Stimulated activated CD4-positive, alpha-beta T cell treated with anti-CD3 and anti-CD28 coated beads, Interleukin-4, amount 100 ng/mL, for 48 hours (primary cell): ENCODE measurements at places on chromosomes 11 and 22.

DNA sequence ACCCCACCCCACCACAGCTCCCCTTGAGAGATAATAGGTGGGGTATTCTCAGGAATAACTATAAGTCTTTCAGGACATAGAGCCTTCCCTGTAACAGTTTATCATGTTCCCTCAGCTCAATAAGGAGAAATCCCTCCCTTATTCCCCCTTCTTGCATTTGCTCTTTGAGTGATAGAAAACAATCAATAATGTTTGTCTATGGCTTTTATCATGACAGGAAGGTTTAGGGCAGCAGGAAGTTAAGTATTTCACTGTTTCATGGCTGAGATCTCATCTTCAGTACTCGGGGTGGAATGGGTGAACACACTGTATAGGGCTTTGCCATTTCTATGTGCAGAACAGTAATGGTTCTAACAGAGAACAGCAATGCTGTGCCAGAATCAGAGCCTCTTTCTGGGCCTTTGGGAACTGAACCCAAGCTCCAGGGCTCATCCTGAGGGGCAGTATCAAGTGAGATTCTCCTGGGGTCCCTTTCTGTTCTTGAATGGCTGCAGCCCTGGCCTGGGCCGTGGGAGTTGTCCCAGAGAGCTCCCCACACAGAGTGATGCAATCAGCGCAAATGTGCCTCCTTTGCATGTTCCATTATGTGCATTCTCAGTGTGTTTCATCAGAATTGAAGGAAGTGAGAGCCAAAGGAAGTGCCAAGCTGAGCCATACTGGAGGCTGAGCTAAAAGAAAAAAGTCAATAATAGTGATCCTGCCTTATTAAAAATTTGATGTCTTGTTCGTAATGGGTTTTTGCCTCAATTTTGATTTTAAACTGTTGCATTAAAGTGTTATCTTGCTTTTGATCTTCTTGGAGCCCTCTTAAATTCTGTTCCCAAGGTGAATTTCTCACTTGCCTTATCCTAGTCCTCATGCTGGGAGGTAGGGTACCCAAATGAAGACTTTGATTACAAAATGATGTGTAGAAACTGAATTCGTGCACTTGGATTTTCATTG, 2.9 kb upstream of the CYP2R1 start:
- no peak for DNase-seq

DNA sequence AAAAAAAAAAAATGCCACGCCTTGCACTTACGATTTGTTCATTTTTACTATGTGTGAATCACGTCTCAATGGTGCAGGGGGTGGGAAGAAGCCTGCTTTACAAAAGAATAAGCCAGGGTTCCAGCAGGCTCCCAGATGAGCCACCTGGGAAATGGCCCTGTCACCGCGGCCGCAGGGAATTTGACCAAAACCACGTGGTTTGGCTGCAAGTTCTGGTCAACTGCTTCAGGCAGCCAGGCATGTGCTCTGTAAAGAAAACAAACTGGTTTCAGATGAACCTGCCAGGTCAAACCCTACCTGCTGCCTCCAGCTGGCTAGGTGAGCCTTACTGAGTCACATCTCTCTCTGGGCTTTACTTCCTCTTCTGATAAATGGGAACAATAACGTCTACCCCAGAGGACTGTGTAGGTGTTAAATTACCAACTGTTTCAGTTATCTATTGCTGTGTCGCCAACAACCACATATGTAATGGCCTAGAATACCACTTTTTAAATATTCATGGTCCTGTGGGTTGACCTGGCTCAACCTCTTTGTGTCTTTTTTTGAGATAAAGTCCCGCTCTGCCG, 30.5 kb upstream of the GCAT start:
- no peak for DNase-seq

GRCh38 chr11:47271328-47271727, 1.4 kb downstream of the MADD start:
- DNase-seq: no peak

DNA sequence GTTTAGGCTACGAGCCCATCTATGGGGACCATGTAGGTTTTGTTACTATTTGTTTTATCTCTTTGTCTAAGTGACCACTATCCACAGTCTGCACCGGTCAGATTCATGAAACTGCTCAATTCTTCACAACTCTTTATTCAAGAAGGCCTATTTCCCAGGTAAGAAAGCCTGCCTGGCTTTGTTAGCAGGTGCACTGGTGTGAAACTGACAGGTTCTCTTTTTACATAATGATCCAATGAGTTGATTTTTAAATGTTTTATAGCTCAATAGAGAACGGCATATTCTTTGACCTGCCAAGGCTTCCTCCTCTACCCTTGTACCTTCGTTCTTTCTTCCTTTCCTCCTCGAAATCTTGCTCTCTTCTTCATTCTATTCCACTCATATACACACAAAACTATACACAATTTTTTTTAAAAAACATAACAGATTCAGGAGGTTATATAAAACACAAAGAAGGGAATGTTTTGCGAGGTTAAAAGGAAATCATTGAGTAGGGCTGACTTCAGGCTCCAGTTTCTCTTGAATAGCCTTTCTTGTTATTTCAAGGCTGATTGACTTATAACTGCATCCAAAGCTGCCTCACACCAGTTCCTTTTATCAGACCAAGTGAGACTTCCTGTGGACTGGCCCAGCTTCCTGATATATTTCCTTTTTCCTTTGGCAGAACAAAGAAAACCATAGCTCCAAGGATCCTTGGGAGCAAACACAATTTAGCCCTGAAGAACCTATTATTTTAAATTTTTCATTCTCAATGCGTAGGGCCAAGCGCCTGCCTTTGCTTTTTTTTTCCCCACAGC, 11.4 kb downstream of the FLI1 start:
- DNase-seq: no peak

DNA sequence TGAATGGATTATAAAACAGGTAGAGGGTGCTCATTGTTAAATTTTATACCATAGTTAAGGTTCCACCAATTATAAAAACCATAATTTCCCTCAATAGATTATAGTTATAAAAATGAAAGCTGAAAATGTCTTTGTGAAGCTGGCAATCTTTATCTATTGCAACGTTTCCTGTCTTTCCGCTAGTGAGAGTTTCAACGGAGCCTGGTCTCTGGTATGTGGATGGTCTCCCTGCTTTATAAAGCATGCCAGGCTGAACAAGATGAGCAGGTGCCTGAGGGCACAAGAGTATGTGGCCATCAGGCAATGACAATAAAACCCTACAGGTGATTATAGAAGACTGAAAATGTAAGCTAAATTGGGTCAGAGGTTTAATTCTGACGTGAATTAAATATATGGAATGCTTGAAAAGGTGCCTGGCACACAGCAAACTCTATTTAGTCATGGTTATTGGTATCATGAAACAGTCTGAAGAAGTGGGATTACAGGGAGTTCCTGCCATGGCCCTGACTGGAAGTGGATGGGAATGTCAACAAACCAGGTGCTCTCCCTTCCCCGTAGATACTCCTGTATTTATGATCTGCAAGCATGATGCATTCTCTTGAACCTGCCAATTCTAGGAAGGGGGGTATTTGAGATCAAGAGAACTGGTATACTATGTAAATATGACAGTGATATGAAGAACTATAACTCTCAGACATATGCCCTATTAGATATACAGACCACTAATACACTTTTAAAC, 115.7 kb downstream of the ENTHD1 start:
- DNase-seq: no peak

DNA sequence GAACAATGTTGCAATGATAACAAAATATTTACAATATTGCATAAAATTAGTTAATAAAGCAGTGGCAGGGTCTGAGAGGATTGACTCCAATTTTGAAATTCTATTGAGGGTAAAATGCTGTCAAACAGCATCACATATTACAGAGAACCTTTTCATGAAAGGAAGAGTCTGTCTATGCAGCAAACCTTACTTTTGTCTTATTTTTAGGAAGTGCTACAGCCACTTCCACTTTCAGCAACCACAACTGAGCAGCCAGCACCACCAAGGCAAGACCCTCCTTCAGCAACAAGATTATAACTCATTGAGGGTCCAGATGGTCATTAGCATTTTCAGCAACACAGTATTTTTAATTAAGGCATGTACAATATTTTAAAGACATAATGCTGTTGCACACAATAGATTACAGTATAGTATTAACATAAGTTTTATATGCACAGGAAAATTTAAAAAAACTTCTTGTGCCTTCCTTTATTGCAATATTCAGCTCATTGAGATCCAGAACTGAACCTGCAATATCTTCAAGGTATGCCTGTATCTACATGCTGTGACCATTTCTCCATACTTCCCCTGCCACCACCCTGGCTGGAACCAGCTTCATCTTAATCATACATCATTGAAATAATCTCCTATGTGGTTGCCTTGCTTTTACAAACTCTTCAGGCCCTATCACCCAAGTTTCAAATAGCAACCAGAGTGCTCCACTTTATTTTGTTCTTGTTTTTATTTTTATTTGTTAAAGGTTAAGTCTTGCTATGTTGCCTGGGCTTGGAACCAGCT, 711.2 kb downstream of the KCNA4 start:
- no peak for DNase-seq

- no peak for DNase-seq
Observed at GRCh38 chr11:62456630-62457029, 37.8 kb downstream of the SCGB1A1 start.

DNA sequence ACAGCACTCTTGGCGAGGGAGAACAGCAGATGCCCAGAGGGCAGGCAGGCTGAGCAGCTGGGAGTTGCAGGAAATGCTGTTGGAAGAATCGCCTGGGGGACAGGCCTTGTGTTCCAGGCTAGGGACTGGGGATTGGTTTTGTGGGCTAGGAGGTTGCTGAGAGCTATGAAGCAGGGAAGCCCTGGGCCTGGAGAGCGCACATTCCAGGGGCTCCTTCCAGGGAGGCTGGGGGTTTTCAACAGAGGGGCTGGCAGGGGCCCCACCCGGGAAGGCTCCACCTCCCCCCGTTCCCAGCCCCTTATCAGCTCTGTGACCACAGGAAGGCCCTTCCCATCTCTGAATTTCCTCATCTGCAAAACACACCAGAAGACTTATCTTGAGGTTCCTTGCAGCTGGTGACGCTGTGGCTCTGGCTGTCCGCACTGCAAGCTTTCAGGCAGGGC, 21.7 kb downstream of the WNT11 start:
- no peak for DNase-seq

DNA sequence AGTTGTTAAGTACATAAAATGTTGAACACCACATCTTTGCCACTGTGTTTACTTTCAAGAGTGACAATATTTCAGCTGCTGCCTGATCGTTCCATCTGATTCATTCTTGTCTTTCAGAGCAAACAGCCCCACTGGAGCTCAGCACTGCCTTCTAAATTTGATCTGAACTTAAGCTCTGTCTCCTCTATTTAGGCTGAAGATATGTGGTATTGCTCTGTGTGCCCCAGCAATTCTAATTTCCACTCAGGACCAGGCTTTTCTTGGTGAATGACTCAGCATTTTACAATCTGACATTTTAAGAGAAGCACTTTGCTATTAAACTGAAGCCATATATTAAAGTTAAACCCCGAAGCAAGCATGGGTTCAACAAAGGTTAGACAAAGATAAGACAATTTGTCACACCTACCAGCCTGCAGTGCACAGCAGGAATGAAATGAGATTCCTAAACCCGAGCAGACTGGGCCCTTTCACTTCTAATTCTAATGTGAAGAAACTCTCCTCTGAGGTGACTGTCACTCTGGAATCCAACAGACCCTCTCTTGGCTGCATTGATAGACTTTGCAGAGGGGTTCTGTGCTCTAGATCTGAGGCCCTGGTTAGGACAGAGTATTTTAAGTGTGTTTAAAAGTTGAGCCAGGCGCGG, 41.7 kb upstream of the PLET1 start:
- no peak for DNase-seq

GRCh38 chr11:114846416-114846791, 168.1 kb downstream of the NXPE2 start:
- no peak for DNase-seq

DNA sequence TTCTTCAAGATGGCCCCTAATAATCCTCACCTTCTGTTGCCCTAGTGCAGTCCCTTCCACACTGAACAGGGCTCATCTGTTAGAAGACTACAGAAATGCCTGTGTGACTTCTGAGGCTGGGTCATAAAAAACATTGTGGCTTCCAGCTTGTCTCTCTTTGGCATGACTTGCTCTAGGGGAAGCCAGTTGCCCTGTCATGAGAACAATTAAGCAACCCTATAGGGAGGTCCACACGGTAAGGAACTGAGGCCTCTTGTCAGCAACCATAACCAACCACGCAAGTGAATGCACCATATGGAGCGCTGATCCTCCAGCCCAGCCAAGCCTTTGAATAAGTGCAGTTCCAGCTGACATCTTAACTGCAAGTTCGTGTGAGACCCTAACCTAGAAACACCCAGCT, 2.6 kb downstream of the LIPT2 start:
- DNase-seq: no peak

DNA sequence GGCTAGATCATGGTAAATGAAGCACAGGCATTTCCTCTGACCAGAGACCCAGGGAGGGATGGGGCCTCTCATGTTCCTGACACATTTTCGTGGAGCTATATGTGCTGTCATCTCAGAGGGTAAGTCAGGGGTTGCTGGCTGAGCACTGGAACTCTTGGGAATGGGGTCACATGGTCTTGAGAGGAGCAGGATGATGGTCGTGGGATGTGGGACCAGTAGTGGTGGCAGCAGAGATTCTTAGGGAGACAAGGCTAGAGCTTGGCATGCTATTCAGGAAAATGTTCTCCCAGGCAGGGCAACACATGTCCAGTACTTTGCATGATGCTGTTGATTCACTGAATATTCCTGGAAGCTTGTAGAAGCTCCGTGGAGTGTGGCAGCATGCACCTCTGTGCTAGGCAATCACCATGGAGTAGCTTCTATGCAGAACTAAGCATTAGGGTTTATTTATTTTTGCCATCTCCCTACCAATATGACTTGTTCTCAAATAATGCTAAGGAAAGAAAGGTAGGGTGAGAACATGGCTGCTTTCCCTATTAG, 31.4 kb upstream of the TTC12 start:
- no peak for DNase-seq

- no peak for DNase-seq
Observed at GRCh38 chr22:25750569-25751173, 8.7 kb downstream of the MYO18B start.

- DNase-seq: no peak
Observed at GRCh38 chr11:121255473-121256125, 37.0 kb upstream of the SC5D start.

DNA sequence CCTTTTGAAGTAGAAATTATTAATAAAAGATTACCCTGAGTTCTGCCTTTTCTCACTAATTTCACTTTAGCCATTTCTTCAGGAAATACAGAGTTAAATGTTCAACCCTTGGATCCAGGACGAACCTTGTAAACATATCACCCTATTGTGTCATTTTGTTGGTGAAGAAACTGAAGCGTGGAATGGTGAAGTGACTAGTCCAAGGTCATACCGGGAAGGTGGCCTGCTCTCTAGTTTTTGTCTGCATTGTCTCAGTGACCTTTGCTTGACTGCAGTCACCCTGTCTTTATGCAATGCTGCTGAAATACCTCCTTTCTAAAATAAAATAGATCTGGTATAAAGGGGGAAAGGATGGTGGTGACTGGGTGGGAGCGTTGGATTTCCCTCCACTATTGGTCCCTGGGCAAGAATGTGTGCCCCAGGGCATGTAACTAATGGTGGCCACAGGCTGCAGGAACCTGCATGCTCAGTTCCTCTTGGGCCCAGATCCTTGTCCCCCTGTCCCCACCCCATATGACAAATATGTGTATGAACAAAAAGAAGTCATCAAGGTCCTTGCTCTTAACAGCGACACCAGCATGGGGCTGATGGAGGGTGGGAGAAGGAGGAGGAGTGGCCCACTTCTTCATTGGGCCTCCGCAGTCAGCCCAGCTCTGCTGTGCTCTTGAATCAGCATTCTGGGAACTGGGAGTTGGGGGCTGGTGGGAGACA, 977 bp upstream of the SORL1-AS1 start:
- no peak for DNase-seq
